ENCODE measurements at places on chromosomes 2 and 18. TPM values are rescaled to one million over a fixed set of nuclear protein-coding genes. Genes with fewer than 3 reads are reported as not detected.

GRCh38 chr2:221680548-221680947 lies 108.4 kb upstream of the EPHA4 start:
- DNase-seq: no peak
- H3K27me3 ChIP-seq: no peaks in the 10 kb centered on the region
- H3K36me3 ChIP-seq: no peaks in the 10 kb centered on the region
- no peak overlapping the region for H3K4me3 ChIP-seq
- H3K27ac ChIP-seq: no peak overlapping the region

DNA sequence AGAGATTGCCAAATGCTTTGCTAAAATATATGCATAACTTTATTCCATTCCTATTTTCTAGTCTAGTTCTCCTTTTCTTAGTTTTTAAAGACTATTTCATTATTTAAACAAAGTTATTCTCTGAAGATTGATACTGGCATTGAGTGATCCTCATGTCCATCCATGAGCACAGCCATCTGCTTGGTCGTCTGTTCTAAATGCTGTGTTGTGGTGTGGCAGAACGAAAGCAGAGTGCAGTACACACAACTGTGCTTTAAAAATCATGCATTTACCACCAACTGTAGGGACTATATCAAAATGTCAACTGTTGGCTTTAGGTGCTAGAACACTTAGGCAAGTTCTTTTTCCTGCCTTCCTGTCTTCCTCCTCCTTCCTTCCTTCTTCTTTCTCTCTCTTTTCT lies 226.6 kb downstream of the ACKR3 start:
- H3K4me1 ChIP-seq: no peaks in the 10 kb centered on the region
- H3K4me3 ChIP-seq: no peak overlapping the region
- no peaks in the 10 kb centered on the region for H3K27me3 ChIP-seq
- H3K36me3 ChIP-seq: no peaks in the 10 kb centered on the region

- H3K4me3 ChIP-seq: no peak overlapping the region
- DNase-seq: no peak
- no peaks in the 10 kb centered on the region for H3K36me3 ChIP-seq
- H3K27ac ChIP-seq: no peak overlapping the region
Measured at GRCh38 chr18:47558110-47558750, 306.8 kb upstream of the SKOR2 start.

DNA sequence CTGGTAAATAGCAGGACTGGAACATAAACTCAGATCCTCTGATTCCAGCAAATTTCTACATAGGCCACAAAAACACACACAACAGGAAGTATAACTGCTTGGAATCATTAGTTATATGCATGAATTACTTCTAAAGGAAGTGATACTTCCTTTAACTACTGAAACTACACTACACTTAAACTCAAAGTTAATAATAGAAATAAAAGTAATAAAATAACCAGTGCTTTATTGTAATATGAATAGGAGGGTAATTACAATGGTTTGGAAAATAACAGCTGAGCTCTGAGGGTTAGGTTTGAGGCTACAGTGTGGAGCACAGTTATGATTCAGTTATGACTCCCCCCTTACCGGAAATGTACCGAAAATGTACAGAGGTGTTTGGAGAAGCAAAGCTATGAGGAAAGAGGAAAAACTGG lies 18.5 kb upstream of the POLI start:
- peaks cover 18% of the 10 kb centered on the region for H3K4me1 ChIP-seq
- no peak overlapping the region for H3K4me3 ChIP-seq
- no peaks in the 10 kb centered on the region for H3K36me3 ChIP-seq
- no peak for DNase-seq
- no peaks in the 10 kb centered on the region for H3K27me3 ChIP-seq

Gene SAG
- polyA plus RNA-seq: 0.32 TPM

DNA sequence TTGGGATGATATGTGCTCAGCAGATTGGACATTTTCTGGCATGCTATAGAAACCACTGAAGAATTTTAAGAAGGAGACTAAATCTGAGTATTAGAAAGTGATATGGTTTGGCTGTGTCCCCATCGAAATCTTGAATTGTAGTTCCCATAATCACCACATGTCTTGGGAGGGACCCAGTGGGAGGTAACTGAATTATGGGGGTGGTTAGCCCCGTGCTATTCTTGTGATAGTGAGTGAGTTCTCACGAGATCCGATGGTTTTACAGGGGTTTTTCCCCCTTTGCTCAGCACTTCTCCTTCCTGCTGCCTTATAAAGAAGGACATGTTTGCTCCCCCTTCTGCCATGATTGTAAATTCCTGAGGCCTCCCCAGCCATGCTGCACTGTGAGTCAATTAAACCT lies 535.9 kb upstream of the VRK2 start:
- H3K36me3 ChIP-seq: no peaks in the 10 kb centered on the region
- H3K4me3 ChIP-seq: no peak overlapping the region
- no peaks in the 10 kb centered on the region for H3K27me3 ChIP-seq

Gene LCT
- 0.09 TPM for polyA plus RNA-seq

- no peak for DNase-seq
- H3K27me3 ChIP-seq: no peaks in the 10 kb centered on the region
- H3K27ac ChIP-seq: peak overlapping the region; percentile 88
- H3K4me1 ChIP-seq: peaks cover 24% of the 10 kb centered on the region
- no peaks in the 10 kb centered on the region for H3K36me3 ChIP-seq
Measured at GRCh38 chr2:23533338-23533695, 148.3 kb downstream of the KLHL29 start.

- peak; percentile 3 for DNase-seq
- no peaks in the 10 kb centered on the region for H3K36me3 ChIP-seq
- H3K4me1 ChIP-seq: no peaks in the 10 kb centered on the region
- H3K27ac ChIP-seq: no peak overlapping the region
Measured at GRCh38 chr2:12816379-12817306, 99.9 kb downstream of the TRIB2 start.

GRCh38 chr2:73877071-73877802 lies 15.6 kb upstream of the ACTG2 start:
- no peak overlapping the region for H3K4me3 ChIP-seq
- H3K36me3 ChIP-seq: peaks cover under 1% of the 10 kb centered on the region
- DNase-seq: no peak
- no peak overlapping the region for H3K27ac ChIP-seq
- H3K4me1 ChIP-seq: no peaks in the 10 kb centered on the region

DNA sequence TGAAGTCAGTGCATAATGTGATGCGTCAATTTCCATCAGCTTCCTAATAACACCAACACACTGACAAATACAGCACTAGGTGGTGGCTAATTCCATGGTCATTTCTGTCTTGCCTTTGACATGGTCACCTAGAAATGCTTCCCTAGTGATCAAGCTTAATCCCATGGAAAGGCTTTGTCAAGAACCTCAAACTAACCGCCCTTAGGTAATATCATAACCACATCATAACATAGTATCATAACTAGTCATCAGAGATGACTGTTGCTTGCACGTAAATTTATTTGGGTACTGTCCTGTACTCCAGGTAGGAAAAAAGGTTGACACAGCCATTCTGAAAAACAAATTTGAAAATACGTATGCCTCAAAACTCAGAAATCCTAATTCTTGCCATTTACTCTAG lies 471.8 kb downstream of the IRS1 start:
- no peaks in the 10 kb centered on the region for H3K4me1 ChIP-seq
- no peaks in the 10 kb centered on the region for H3K36me3 ChIP-seq
- no peak for DNase-seq
- H3K4me3 ChIP-seq: no peak overlapping the region

GRCh38 chr2:109685453-109685852 lies 71.3 kb downstream of the SOWAHC start:
- no peaks in the 10 kb centered on the region for H3K36me3 ChIP-seq
- no peak for DNase-seq
- H3K27me3 ChIP-seq: no peaks in the 10 kb centered on the region
- H3K27ac ChIP-seq: no peak overlapping the region
- H3K4me1 ChIP-seq: no peaks in the 10 kb centered on the region
- no peak overlapping the region for H3K4me3 ChIP-seq

- no peaks in the 10 kb centered on the region for H3K4me1 ChIP-seq
- no peak overlapping the region for H3K4me3 ChIP-seq
- no peak for DNase-seq
- H3K27ac ChIP-seq: no peak overlapping the region
Measured at GRCh38 chr2:3442185-3442584, 62.7 kb downstream of the TRAPPC12 start.

Gene CDK5R2
- 0.16 TPM for polyA plus RNA-seq

DNA sequence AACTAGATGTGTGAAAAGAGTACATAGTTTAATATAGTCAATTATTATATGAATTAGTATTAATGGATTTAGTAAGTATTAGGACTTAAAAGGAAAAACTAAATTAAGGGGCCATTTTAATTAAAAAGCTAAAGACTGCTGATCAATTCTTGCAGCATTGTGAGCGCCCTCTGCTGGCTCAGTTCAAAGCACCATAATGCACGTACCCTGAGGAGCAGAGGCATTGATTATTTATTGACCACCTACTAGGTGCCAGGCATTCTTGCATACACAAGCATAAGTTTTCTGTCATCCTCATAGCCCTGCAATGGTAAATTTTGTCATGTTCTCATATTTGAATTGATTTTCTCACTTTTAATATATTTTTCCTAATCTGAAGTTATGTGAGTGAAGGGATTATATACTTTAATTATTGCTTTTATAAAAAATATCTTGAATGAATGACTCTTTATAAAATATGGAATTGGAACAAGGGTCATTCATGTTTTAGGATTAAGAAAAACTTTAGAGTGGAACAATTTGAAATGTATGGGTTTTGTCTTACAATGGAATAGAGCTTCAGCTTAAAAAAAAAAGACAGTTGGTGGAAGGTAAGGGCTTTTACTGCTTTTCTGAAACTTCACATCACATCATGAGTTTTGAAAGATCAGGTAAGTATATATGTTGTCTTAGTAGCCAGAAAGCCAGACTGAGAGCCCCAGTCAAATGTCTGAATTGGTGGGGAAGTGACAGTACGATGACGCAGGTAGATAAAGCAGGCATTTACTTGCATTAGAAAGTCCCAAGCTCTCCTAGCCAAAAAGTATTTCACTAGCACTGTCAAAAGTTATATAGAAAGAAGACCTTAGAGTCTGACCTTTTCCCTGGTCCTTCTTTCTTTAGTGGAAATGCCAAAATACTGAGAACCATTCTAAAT lies 9.7 kb downstream of the ITGA4 start:
- peak overlapping the region; percentile 5 for H3K27ac ChIP-seq
- no peak overlapping the region for H3K4me3 ChIP-seq
- no peaks in the 10 kb centered on the region for H3K27me3 ChIP-seq
- no peak for DNase-seq

GRCh38 chr2:209236377-209236776 lies 187.5 kb upstream of the MAP2 start:
- no peak for DNase-seq
- no peaks in the 10 kb centered on the region for H3K36me3 ChIP-seq
- H3K4me1 ChIP-seq: no peaks in the 10 kb centered on the region
- no peaks in the 10 kb centered on the region for H3K27me3 ChIP-seq
- no peak overlapping the region for H3K4me3 ChIP-seq

Gene C2orf80
- 0.07 TPM for polyA plus RNA-seq

- no peak overlapping the region for H3K4me3 ChIP-seq
- H3K27ac ChIP-seq: no peak overlapping the region
- no peaks in the 10 kb centered on the region for H3K27me3 ChIP-seq
- no peak for DNase-seq
- H3K36me3 ChIP-seq: no peaks in the 10 kb centered on the region
- H3K4me1 ChIP-seq: no peaks in the 10 kb centered on the region
Measured at GRCh38 chr2:22450831-22451230, 934.1 kb upstream of the KLHL29 start.

DNA sequence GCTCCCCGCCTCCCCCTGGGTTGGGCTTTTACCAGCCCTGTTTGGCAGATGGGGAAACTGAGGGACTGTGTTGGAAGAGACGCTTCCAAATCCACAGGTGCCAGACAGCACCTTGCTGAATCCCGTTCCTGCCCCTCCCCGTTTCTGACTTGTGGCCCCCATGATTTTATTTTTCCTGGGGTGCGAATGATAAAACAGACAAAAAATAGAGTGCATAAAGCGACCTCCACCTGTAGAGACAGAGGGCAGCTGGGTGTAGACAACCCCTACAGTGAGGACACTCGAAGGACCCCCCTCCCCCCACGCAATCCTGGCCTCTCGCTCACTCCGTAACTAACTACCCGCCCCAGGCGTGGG lies 2.2 kb upstream of the CTDSP1 start:
- H3K27me3 ChIP-seq: peaks cover 27% of the 10 kb centered on the region
- peak overlapping the region; percentile 97 for H3K27ac ChIP-seq
- peaks cover 13% of the 10 kb centered on the region for H3K36me3 ChIP-seq
- no peak for DNase-seq
- H3K4me1 ChIP-seq: peaks cover 69% of the 10 kb centered on the region

DNA sequence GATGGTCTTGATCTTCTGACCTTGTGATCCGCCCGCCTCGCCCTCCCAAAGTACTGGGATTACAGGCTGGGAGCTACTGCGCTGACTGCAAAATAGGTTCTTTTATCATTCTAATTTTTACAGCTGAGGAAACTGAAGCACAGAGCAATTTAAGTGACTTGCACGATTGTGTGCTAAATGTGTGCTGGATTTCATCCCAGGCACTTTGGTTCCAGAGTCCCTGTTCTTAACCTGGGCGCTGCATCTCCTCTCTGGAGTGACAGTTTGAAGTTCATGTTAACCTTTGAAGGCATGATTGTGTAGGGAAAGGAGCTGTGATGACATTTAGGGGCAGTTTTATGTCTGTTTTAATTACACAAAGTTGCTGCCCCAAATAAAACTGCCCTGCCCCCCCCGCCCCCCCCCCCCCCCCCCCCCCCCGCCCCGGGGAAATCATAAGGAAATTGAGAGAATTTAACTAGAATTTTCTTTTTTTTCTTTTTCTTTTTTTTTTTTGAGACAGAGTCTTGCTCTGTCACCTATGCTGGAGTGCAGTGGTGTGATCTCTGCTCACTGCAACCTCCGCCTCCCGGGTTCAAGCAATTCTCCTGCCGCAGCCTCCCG lies 5.6 kb downstream of the ACSL3 start:
- no peak overlapping the region for H3K27ac ChIP-seq
- DNase-seq: no peak
- peaks cover 14% of the 10 kb centered on the region for H3K4me1 ChIP-seq
- no peaks in the 10 kb centered on the region for H3K27me3 ChIP-seq

DNA sequence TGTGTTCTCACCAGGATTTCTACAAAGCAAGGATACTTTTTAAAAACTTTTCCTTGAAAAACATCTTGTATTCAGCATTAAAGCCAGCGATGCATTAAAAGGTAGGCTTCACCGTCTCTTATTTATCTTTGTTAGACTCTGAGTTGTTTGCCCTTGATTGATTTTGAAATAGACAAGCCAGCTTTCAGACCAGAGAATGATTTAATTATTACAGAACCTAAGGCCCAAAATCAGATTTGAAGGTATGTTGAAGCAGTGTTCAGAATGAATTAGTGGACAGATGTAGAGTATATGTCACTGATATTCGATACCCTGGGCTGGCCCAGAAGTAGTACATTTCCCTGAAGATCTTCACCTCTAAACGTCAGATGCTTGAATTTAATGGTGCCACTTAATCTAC lies 136.4 kb downstream of the THSD7B start:
- H3K4me1 ChIP-seq: no peaks in the 10 kb centered on the region
- DNase-seq: no peak
- no peak overlapping the region for H3K27ac ChIP-seq
- H3K36me3 ChIP-seq: no peaks in the 10 kb centered on the region

Gene EGR4
- 0.14 TPM for polyA plus RNA-seq

Gene TFPI
- 33.4 TPM for polyA plus RNA-seq
